LNCaP clone FGC (cell line): ENCODE measurements at places on chromosomes 3 and 15.

GRCh38 chr3:85678713-85679112 is 719.9 kb downstream of the CADM2 start:
- no peak for DNase-seq

GRCh38 chr3:14319654-14320182 is 82.7 kb upstream of the SLC6A6 start:
- no peak for DNase-seq

DNA sequence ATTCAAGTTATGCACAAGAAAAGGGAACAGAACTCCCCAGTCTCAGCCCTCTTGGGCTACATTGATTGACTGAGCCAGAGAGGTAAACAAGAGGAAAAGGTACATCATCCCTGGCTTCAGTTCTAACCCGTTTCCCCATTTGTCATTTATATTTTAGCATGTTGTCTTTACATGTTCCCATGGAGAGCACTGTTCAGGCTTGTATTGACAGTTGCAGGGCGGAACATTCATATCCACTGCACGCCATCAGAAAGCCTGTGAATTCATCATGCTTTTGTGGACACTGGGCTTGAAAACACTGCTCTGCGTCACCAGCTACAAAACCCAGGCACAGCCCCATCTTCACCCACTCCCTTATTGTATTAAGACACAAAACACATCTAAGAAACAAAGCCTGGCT is 240.9 kb upstream of the EIF1B start:
- DNase-seq = no peak

DNA sequence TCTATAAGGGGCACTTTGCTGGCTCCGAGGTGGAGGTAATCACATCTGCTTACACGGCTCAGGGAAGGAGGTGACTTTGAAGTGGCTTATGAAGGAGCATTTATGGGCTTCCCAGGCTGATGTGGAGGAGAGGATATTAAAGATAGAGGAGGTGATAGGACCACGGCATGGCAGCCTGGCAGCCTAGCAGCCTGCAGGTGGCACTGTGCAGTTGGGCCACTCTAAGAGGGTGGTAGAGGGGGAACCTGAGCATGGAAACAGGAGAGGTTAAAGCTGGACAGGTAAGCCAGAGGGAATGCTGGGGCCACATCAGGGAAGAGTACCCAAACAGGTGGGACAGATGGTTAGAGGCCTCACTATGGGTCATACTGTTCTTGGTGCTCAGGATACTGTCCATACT is 375.0 kb downstream of the WDR72 start:
- DNase-seq = no peak

- DNase-seq = no peak
Observed at GRCh38 chr15:20341901-20342600, 199.5 kb downstream of the GOLGA6L6 start.

DNA sequence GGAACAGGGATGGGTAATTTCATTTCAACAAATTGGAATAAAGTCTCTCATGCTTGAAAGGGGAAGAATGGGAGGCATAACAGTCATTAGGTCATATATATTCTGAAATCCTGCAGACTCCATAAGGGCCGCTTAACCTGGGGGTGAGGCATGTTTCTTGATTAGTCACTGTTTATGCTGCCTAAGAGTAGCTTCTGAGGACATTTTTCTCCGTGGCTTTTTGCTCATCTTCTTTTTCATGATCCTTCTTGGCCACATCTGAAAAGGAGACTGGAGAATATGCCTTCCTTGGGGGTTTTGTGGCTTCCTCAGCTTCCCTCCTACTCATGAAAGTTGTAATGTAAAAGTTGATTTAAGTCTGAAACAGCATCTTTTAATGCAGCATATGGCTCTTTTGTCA is 20.0 kb upstream of the CFAP20DC start:
- DNase-seq = no peak

DNA sequence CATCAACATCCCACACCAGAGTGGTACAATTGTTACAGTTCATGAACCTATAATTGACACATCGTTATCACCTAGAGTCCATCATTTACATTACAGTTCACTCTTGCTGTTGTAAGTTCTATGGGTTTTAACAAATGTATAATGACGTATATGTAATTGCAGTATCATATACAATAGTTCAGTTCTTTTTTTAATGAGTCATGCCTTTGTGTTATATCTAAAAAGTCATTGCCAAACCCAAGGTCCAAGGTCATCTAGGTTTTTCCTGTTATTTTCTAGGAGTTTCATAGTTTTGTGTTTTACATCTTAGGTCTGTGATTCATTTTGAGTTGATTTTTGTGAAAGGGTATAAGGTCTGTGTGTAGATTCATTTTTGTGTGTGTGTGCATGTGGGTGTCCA is 160.9 kb upstream of the GALNT15 start:
- DNase-seq = no peak
